ENCODE measurements at places on chromosomes 3 and 15. TPM values are rescaled to one million over a fixed set of nuclear protein-coding genes. Genes with fewer than 3 reads are reported as not detected.

DNA sequence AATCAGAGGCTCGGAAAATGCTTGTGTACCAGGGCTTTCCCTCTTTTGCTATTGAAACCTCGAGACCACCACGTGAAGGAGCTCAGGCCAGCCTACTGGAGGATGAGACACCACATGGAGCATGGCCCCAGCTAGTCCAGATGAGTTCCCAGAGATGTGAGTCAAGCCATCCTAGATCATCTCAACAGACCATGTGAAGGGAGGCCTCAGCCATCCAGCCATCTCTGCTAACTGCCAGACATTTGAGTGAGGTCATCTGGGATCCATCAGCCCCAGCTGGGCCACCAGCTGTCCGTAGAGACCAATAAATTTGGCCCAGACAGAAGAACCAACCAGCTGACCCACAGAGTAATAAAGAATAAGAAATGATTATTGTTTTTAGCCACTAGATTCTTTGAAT is 62.8 kb upstream of the PROK2 start:
- no peak for DNase-seq

DNA sequence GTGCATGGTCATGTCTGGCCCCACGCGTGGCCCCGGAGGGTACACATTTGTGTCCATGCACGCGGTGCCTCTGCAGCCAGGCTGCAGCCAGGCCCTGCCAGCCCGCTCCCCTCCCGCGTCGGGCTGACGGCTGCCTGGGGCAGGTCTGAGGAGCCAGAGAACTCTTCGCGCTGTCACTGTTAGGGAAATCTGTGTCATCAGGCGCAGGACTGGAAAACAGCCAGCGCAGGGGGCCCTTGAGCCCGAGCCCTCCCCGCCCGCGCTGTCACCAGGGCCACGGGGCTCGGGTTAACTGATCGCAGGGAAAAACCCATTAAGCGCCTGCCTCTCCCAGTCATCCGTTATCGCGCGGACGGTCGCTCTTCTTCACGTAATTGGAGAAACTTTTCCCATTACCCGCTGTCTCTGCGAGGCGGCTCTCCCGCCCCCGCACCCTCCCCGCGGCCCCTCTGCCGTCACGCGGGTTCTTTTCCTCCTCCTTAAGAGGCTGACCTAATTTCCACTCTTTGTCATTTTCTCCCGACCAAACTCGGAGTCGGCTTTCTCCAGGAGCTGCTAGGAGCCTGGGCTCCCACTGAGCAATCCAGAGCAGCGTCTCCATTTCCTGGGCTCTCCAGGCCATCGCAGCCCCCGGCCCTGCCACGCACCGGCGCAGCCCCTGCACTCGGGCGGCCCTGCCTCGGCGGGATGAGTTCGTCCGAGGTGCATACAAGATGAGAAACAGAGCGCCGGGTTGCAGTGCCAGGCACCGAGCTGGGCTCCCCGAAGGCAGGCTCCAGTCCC is 57.5 kb upstream of the PRR23E start:
- peak; percentile 30 for DNase-seq

DNA sequence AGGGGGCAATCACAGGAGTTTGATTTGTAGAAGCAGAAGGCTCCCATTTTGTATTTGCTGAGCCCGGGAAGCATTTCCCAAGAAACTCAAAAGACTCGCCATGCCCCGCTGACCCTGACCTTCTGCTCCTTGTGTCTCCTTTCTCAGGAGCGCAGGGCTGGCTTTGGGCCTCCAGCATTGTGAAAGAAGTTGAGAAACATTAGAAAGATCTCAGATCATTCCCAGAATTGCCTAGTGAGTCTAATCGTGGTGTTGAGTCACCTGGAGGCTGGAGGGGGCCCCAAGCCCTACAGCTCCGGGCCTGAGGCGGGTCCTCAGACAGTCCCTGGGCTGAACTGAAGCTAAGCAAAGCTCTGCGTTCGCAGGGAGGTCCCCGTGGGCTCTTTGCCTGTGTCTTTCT is 10.9 kb upstream of the PIGZ start:
- DNase-seq: no peak

DNA sequence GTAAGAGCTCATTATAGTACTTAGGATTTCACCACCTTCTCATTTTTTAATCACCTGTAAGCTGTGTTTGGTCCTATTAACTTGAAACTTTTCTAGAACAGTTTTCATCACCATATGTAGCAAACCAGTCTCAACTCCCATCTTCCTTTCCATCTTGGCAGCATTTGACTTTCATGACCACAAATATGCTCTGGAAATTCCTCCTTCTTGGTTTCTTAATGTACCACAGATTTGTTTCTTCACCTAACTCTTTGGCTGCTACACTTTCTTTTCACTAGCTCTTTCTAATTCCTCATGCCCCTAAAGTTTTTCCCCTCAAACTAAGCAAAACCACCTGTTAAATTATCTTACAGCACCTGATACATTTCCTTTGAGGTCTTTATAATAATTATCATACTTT is 13.2 kb upstream of the NMB start:
- DNase-seq: no peak

The SCN11A gene
- total RNA-seq: 0.03 TPM
